ENCODE measurements at places on chromosomes 5 and 9. TPM values are rescaled to one million over a fixed set of nuclear protein-coding genes. Genes with fewer than 3 reads are reported as not detected.

GRCh38 chr9:137305060-137305797 is 3.2 kb upstream of the NRARP start:
- DNase-seq = peak; percentile 66

- no peak for DNase-seq
Observed at GRCh38 chr5:93099902-93100347, 481.1 kb downstream of the NR2F1-AS1 start.

- no peak for DNase-seq
Observed at GRCh38 chr5:124480022-124480421, 266.4 kb downstream of the ZNF608 start.

DNA sequence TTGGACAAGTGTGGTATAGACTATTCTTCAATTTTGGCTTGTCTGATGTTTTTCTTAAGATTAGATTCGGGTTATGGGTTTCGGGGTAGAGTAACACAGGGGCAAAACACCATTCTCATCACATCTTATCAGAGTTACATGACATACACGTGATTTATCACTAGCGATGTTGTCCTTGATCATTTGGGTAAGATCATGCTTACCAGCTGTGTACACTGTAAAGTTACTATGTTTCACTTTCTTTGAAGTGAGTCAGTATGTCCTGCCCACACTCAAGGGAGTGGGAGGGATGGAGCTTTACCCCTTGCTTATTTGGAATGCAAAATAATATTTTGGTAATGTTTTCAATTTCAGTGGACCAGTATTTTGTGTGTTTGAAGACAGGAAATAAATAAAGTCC is 101.8 kb upstream of the TAF11L2 start:
- no peak for DNase-seq

GRCh38 chr9:26260238-26260637 is 582.0 kb upstream of the TUSC1 start:
- DNase-seq = no peak

DNA sequence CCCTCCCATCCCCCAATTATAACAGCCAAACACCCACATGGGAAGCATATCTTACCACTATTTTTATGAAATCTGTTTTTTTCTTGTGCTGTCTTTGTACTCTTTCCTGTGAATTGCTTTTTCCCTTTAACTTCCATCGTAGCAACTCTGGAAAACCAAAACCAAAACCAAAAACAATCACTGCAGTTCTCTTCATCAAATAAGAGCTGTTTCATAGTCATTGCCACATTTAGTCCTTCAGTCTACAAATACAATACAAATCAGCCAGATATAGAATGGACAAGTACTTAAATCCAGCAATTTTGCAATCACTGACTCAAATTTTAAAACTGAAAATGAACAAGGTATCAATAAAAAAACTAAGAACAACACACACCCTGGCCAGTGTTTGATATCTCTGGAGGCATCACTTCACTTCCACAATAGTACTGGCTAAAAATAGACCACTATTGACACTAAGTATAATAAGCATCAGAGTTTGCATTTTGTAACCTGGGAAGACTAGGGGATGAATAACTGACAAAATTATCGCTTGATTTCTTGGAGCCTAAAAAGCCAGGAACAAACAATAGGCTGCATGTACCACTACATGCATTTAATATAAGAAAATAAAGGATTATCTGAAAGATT is 5.4 kb downstream of the PUM3 start:
- DNase-seq = no peak

- no peak for DNase-seq
Observed at GRCh38 chr5:145951071-145951470, 14.7 kb downstream of the SH3RF2 start.

Gene C5orf47
- not detected for total RNA-seq

Gene SOHLH1
- total RNA-seq = not detected

Gene PRUNE2
- 13.2 TPM for total RNA-seq

Gene ECM2
- not detected for total RNA-seq
